ENCODE measurements at places on chromosomes 1 and 21.
A peak's percentile ranks its signal among the peaks of the same experiment; 100 is the strongest.

DNA sequence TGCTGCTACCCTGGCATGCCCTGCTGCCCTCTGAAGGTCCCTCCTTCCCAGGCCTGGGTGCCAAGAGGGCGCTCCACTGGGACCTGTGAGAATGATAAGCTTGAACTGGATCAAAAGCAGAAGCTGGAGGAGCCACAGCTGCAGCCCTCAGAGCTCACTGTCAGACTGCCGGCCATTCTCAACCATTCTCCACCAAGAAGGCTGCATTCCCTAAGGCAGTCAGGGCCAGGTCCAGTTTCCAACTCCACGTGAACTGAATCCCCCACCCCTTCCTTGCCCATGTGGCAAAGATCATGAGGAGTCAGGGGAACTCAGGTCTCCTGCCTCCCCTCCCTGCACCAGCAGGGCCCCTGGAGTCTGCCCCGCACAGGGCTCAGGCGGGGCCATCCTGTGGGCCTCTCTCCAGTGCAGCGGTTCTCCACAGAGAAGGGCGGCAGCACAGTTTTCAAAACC lies 19.5 kb downstream of the SLC1A7 start:
- no peak for DNase-seq

- no peak for DNase-seq
These were observed 2.4 kb downstream of the RPS6KC1 start for GRCh38 chr1:213053455-213053854.

DNA sequence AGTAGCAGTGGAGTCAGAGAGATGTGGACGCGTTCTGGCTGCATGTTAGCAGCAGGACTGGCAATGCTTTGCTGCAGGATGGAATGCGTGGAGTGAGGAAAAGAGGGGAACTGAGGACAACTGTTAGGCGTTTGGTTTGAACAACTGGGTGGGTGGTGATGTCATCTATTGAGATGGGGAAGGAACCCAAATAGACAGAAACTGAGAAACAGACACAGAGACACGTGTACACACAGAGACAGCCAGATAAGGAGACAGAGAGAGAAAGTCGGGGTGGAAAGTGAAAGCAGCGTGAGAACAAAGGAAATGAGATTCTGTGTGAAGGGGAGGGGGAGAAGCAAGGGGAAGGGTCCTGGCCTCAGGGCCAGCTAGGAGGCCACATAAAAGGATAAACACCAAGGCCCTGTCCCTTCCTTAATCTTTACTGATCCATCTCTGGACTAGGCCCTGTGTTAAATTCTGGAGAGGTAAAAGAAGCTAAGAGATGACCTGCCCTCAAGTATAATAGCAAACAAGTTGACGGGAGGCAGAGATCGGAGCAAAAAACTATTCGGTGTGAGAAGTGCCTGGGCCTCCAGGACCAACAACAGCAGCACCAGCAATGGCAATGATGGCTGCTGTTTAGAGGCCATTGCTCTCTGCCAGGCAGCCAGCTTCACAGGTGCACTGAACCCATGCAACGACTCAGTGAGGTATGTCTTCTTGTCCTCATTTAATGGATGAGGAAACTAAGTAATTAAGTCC lies 31.6 kb downstream of the VWA5B1 start:
- peak; percentile 39 for DNase-seq

- DNase-seq, result no peak
These were observed 488.4 kb upstream of the ADGRL2 start for GRCh38 chr1:81312272-81312754.

DNA sequence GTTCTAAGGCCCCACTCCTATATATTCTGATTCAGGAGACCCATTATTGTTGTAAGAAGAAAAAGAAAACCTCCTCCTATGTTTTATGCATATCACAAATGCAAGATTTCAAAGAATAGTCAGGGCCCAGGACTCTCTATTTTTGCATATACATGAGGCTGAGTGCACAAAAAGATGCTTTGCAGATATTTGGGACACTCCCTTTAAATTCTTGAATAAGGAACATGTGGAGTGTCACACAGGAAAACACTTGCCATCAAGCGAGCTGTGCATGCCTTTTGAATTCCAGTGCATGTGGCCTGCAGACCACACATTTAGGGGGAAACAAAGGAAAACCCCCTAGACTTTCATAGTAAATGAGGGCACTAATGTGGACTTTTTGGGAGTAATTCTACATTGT lies 5.6 kb downstream of the MAP3K7CL start:
- no peak for DNase-seq

- DNase-seq, result no peak
These were observed 336.8 kb upstream of the SGIP1 start for GRCh38 chr1:66197120-66197519.

- no peak for DNase-seq
These were observed 277.0 kb downstream of the PTPRU start for GRCh38 chr1:29513357-29513756.

DNA sequence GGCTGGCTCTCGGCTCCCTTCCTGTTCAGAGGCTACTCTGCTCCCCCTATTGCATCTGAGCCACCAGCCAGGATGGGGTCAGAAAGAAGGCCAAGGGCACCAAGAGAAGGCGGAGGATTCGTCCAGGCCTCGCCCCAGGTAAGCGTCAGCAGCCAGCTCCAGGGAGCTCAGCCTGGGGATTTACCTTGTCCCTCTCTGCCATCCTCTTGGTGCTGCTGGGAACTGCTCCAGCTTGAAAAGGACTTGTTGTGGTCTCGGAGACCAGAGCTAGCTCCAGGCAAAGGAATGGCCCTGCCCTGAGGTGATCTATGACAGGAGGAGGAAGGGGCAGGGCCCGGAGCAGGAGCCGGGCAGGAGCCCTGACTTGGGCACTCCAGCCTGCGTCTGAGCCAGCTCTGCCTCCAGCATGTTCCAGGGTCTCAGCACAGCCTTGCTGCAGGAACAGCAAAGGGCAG lies 113.7 kb upstream of the IFFO2 start:
- no peak for DNase-seq

DNA sequence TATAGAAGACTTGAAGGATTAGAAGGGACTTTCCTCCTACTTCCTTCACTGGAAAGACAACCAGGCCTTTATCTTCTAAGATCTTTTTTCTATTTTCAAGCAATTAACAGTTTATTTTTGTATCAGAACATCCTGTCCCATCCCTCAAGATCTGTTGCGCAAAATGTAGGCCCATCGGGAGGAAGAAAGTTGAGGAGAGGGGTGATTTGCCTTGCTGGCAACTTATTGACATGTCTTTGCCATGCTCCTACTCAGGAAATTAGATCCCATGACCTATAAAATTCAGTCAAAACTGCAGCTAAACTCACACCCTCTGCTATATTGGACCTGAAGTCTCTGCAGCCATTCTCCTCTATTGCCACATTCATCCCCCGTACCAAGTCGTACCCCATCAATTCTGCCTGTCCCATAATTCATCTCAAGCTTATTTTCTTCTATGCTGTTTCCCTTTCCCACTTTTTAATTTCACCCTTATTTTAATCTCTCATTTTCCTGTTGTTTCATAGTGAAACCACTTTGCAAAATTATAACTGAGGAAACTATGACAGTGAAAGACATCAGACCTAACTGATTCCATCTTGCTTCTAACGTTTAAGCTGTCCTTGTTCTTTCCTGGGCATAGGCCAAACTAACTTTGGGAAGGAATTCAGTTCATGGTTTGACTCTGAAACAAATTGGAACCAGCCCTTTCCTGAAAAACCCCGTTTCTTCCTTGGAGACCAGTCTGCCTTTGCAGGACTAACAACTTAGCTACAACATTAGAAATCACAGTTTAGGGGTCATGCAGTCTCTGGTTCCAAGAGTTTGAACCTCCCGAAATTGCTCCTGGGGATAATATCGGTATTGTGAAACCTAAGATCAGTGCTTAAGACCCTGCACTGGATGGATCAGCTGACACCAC lies 195.7 kb upstream of the PTBP2 start:
- DNase-seq, result no peak

GRCh38 chr21:26064506-26064905 lies 106.1 kb downstream of the APP start:
- no peak for DNase-seq

- DNase-seq, result no peak
These were observed 32.2 kb upstream of the GADD45A start for GRCh38 chr1:67652800-67653199.

GRCh38 chr1:151294742-151295462 lies 12.8 kb downstream of the ZNF687 start:
- DNase-seq, result no peak

DNA sequence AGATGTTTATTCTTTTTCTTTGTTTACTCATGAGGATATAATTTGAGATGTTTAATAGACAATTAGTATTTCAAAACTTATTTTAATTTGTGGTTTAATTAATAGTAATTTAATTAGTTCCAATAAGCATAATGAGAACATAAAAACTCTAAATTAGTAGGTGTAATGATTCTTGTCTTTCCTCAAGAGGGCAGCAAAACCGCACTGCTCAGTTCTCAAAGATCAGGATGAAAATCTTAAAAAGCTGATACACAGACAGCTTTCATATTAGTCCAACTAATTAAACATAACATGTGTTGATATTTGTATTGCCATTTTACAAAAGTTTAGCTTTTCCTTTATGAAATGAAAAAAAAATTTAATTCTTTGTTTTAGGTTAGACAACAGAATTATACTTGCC lies 106.7 kb upstream of the C21orf91 start:
- no peak for DNase-seq

DNA sequence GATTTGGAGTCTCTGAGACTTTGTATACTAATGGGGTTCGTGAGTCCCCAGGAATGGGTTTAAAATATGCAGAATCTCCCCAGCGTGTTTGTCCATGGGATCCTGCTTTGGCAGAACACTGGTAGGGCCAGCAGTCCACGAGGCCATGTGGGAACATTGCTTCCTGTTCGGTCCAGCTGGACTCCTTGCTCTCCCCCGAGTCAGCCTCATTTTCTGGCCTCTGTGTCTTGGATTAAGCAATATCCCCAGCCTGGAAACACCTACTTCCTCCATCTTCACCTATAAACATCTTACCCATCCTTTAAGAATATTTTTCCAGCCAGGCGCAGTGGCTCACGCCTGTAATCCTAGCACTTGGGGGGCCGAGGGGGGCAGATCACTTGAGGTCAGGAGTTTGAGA lies 142.4 kb downstream of the NAV1 start:
- DNase-seq, result no peak

DNA sequence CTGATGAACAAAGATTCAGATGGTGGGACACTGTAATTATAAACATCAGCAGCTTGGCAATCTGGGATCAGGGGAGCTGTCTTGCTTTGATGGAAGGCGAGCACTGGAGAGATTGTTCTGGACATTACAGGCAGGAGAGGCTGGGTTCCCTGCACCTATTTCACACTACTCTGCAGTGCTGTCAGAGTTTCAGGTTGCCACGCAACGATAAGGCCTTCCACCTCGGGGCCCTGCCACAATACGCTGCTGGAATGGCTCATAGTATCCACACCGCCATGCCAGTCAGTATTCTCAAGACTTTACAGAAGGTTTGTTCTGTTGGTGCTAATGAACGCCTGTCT lies 96.8 kb downstream of the GLIS1 start:
- no peak for DNase-seq

DNA sequence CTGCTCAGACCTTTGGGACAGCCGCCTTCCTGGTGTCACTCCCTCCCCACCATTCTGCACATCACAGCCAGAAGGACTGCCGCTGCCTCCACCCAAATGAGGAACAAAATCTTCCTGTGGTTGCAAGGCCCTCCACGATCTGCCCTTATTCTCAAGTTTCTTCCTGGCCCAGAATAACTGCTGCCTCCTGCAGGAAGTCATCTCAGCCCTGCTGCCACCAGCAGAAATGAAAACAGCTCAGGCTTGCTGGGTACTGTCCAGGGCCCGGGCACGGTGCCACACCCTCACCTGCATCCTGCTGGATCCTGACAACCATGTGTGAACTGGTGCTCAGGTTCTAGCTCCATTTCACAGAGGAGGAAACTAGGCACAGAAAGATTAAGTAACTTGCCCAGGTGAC lies 2.8 kb downstream of the CLDN19 start:
- DNase-seq, result no peak

GRCh38 chr1:167105271-167106118 lies 11.6 kb downstream of the STYXL2 start:
- DNase-seq, result no peak

DNA sequence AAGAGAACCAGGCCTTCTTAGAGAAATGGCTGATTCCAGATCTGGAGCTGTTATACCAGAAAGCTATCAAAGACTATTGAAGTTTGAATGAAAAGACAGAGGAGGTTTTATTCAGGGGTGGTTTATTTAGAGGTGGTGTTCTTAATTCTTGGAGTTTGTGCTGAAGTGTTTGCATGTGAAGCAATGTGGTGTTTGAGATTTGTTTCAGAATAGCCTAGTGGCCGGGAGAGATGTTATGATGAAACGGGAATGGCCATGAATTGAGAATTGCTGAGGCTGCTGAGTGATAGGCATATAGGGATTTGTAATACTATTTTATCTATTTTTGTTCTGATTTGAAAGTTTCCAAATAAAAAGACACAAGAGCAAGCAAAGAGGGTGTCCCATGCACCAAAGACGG lies 10.5 kb upstream of the SHE start:
- no peak for DNase-seq

DNA sequence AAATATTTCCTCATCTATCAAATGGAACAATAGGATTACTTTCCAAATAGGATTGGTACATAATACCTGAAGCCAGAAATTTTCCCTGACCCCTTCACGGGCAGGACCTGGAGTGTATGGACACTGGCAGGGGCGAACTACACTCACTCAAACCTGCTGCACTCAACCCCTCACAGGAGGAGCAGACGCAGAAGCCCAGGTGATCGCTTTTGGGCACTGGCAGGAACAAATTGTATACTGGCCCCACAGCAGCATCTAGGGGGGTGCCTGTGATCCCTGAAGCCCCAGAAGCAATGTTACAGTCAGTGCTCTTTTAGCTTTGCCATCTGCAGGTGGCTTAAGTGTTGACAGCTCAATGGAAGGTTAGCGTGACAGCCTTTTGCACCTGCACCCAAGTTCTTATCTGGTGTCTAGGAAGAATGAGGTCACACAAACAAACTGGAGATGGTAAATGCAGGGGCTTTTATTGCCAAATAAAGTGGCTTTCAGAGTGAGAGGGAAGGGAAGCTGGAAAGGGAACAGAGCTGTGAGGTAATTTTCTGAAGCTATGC lies 199.2 kb upstream of the NEGR1 start:
- no peak for DNase-seq

DNA sequence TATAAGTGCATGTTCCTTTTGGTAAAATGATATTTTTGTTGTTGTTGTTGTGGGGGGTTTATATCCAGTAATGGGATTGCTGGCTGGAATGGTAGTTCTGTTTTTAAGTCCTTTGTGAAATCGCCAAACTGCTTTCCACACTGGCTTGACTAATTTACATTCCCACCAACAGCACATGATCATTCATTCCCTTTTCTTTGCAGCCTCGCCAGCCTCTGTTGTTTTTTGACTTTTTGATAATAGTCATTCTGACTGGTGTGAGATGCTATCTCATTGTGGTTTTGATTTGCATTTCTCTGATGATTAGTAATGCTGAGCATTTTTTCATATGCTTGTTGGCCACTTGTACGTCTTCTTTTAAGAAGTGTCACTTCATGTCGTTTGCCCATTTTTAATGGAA lies 188.5 kb upstream of the CHRM3 start:
- no peak for DNase-seq

- no peak for DNase-seq
These were observed 5.6 kb upstream of the POFUT2 start for GRCh38 chr21:45293220-45293725.

All from CD4-positive, alpha-beta memory T cell (primary cell).